ENCODE measurements at places on chromosomes 12 and 14.

GRCh38 chr14:22255017-22255950 lies 333.7 kb downstream of the DAD1 start:
- DNase-seq, result no peak

DNA sequence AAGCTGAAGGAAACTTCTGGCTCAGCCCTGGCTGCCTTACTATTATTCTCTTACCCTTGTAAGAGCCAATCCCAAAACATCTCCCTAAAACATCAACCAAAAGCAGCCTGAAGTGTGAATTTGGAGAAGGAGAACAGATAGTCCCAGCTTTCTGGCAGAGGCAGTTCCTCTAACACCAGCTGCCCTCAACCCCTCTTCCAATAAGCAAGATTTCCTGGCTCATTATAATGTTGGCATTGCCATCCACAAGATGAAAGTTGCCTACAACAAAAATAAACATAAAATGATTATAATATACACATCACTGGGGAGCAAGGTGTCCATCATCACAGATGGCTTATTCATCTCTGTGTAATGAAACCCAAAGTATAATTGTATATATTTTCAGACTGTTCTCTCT lies 352.5 kb upstream of the CCDC196 start:
- no peak for DNase-seq

GRCh38 chr14:22463763-22464173 lies 125.3 kb downstream of the DAD1 start:
- DNase-seq, result no peak

DNA sequence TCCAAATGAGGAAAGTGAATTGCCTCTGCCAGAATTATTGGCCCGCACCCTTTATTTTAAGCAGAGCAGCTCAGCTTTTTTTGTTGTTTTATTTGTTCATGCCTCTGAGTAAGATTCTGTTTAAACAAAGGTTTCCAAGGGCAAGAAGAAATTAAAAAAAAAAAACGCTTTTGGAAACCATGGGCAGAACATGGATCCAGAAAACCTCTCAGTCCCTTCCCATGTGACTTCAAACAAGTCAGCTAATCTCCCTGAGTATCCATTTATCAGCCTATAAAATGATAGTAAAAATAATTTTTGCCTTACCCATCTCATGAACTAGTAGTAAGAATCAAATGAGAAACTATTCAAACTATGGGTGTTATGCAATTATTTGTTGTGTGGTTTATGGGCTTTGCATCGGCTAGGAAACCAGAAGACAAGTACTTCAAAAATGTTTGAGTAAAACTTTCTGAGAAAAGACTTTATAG lies 27.6 kb downstream of the KITLG start:
- no peak for DNase-seq

- peak; percentile 49 for DNase-seq
Observed at GRCh38 chr14:52267501-52268278, at the start of gene PTGDR. Gene PTGDR, plus strand, starts transcription at chr14:52267698. Its CDS starts 117 bp downstream, at chr14:52267815.

- no peak for DNase-seq
Observed at GRCh38 chr12:669576-669945, 6.3 kb upstream of the NINJ2 start.

GRCh38 chr14:66043921-66044320 lies 442.2 kb upstream of the CCDC196 start:
- DNase-seq, result no peak

DNA sequence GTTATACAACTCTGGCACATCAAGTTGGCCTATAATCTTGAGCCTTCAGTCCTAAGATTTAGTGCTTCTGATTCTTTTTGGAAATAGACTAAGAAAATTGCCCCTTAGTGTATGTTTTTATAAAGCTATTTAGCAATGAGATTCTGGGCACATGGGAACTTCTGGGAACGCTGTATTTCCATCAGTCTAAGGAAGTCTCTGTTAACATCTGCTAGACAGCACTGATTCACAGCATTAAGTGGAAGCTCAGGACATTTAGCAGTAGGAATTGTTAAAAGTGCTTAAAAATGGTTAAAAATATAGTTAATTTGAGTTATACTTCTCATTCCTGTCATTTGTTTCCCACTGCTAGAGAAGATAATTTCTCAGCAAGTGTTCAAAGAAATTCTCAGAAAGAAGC lies 579.1 kb downstream of the SLC16A7 start:
- no peak for DNase-seq

- no peak for DNase-seq
Observed at GRCh38 chr14:28323366-28323765, 443.2 kb upstream of the FOXG1 start.

DNA sequence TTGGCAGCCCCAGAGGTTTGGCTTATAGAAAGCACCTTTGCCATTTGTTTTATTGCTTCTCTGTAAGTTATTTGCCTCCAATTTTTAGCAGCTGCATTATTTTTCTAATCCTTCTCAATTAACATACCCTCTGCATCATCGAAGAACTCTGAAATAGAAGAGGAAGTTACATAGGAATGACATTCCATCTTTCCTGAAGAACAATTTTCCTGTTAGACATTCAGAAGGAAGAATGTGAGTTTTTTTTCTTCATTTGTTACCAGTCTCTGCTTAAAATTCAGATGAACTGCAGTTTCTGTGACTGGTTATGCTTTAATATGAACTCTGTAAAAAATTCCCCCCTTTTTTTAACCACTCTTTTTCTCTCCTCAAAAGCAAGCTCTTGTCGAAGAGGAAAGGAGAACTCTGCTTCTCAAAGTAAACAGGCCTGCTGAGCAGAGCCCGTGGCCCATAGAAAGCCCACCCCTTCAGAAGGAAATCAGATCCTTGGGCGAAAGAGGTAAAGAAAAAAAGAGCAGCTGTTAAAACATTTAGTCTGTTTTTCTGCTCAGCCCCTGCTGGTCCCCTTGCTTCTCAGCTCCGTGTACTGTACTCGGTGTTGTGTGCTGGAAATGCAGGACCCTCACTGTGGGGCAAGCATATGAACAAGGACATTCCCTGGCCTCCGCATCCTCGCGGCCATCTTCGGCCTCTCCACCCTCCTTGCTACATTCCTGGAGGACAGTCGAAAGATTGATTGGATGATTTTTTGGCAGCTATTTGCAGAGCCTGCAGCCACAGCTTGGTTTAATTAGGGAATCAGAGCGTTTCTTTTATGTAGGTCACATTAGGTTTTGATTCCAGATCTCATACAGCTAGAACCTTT lies 164.4 kb upstream of the LRIG3 start:
- peak; percentile 70 for DNase-seq

DNA sequence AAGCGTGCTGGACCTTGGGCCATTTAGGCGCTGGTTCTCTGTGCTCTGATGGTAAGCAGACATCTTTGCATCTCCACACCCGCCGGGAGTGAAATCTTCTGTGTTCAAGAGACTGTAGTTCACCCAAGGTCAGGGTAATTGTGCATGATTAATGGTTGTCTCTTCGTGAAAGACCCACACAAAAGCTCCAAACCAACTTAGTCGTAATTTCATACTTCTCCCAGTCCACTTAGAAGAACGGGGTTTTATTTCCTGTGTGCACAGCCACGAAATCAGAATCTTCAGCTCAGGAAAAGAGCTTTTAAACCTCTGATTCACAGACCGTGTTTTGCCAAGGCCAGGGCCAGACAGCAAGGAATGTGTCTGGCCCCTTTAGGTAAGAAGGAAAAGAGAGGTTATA lies 640.9 kb downstream of the MED13L start:
- DNase-seq, result no peak

GRCh38 chr14:104104076-104104901 lies 18.8 kb downstream of the ASPG start:
- DNase-seq, result peak; percentile 5

DNA sequence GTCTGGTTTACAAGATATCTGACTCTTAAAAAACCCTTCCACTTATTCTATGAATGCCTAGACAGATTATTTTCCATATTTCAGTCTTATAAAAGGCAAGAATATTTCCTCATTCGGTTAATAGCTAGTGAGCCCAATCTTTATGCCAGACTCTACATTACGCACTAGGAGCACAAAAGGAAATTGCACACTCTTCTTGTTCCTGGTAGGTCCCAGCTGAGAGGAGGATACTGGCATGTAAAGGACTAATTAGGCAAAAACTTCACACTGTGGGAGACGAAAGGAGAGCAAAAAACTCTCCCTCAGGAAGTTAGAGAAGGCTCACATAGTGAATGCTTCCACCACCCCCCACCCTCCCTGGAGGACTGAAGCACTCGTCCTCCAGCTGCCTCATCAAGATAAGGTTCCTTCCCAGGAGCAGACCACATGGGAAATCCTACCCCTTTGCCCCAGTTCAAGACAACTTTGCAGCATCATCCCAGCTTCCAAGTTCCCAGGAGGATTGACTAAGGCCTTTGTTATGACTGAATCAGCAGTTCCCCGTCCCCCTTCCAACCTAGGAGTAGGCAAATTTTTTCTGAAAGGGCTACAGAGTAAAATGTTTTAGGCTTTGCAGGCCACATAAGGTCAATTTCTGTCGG lies 14.5 kb downstream of the CAPZA3 start:
- no peak for DNase-seq

Data from nephron progenitor cell (in vitro differentiated cells).